A549 treated with ZK216348 at 1 μM for 4 hours (cell line): ENCODE measurements at places on chromosomes 3 and 15. TPM values are rescaled to one million over a fixed set of nuclear protein-coding genes. Genes with fewer than 3 reads are reported as not detected.

The AGBL1 gene
- total RNA-seq = not detected in 5 replicates

The TMCO5A gene
- total RNA-seq = not detected in 5 replicates

The ZIC1 gene
- not detected in 5 replicates for total RNA-seq

The STRA6 gene
- total RNA-seq = 39.9 to 95.5 TPM (median 71.4 TPM) in 5 replicates

The ROPN1 gene
- not detected in 5 replicates for total RNA-seq

The PPP2R3A gene
- total RNA-seq = 2.0 to 3.6 TPM (median 2.0 TPM) in 5 replicates

The SPINK8 gene
- not detected in 5 replicates for total RNA-seq

The IL17RB gene
- total RNA-seq = 0.48 to 1.2 TPM (median 0.87 TPM) in 5 replicates

The EFCC1 gene
- not detected in 5 replicates for total RNA-seq

The GNB5 gene
- total RNA-seq = 38.8 to 56.6 TPM (median 50.0 TPM) in 5 replicates

The CCDC39 gene
- not detected in 5 replicates for total RNA-seq

The GBE1 gene
- total RNA-seq = 24.0 to 31.7 TPM (median 28.0 TPM) in 5 replicates

The RAB6B gene
- 0.91 to 2.7 TPM (median 2.5 TPM) in 5 replicates for total RNA-seq

The CPNE9 gene
- 0.14 to 0.30 TPM (median 0.21 TPM) in 3 of 5 replicates, not detected in the others for total RNA-seq

The NEO1 gene
- 27.2 to 40.5 TPM (median 34.8 TPM) in 5 replicates for total RNA-seq

The EBLN2 gene
- 0.23 to 0.56 TPM (median 0.42 TPM) in 5 replicates for total RNA-seq
